ENCODE measurements at places on chromosomes 2 and 18. TPM values are rescaled to one million over a fixed set of nuclear protein-coding genes. Genes with fewer than 3 reads are reported as not detected.

- no peak for DNase-seq
Observed at GRCh38 chr2:112849956-112850355, 13.4 kb upstream of the IL1B start.

The PKP4 gene
- 142 TPM for total RNA-seq

The ELOA2 gene
- total RNA-seq: not detected

The DPP10 gene
- 1.0 TPM for total RNA-seq

The HAAO gene
- total RNA-seq: 14.1 TPM

The RSAD2 gene
- total RNA-seq: 4.4 TPM
